ENCODE measurements at places on chromosomes 11 and 22. TPM values are rescaled to one million over a fixed set of nuclear protein-coding genes. Genes with fewer than 3 reads are reported as not detected.

CEP126 gene
- 71.5 TPM for polyA plus RNA-seq

PARVG gene
- polyA plus RNA-seq, result 39.1 TPM

TCN1 gene
- polyA plus RNA-seq, result not detected

B4GAT1 gene
- polyA plus RNA-seq, result 218 TPM

HEPHL1 gene
- not detected for polyA plus RNA-seq

OAF gene
- not detected for polyA plus RNA-seq

RGL4 gene
- not detected for polyA plus RNA-seq

SNX15 gene
- polyA plus RNA-seq, result 7.0 TPM

Data from Purkinje cell (primary cell).